Right ventricle myocardium superior (tissue), 1 donor: ENCODE measurements at places on chromosomes 7 and 10.

GRCh38 chr10:99929360-99929759 is 80.4 kb downstream of the DNMBP start:
- DNase-seq: no peak

DNA sequence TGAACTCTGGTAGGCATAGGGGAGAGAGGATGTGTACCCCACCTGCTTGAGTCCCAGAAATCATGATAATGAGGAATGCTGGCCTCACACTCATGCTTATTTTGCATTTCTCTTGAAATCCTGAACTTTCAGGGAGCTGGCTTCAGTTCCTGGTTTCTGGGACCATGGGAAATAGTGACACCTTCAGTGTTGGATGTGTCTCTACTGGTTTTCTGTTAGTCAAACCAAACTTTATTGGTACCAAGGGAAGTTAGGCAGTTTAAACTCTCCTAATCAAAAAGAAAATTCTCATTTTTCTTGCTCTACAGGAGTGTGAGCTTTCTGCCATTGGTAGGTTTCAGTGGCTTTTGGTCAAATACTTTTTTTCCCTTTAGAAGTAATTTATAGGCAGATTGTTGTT is 11.8 kb upstream of the PCGF5 start:
- no peak for DNase-seq

DNA sequence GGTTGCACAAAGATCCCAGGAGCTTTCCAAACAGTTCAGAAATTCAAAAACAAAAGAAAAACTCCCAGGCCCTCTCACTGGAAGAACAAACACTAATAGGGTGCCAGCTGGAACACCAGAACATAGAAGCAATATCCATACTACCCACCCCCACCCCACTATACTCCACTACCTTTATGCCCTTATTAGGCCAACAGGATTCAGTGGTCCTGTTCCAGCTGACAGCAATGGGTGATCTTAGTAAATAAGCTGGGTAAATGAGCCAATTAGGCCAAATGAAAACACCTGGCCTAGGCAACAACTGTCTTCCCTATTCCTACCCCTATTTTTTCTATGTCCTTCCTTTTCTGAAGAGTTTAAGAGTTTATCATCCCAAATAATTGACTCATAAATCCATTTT is 11.7 kb downstream of the NOC3L start:
- DNase-seq: no peak

- DNase-seq: no peak
These were observed 48.4 kb downstream of the TFAM start for GRCh38 chr10:58433571-58433970.

DNA sequence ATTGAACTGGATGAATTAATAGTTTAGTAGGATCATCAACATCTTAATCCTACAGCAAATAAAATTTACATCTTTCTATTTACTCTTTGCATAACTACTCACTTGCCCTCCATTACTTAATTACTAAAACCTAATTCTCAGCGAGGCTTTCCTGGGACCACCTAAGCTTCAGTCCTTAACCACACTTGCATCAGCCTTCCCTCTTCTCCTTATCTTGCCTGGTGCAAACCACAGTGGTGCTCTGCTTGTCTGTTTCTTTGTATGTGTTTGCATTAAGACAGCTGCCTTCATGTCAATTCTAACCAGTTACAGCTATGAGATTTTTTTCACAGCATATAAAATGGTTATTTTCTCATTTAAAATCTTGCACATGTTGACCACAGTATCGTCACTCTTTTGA is 72.6 kb upstream of the ZNF92 start:
- DNase-seq: no peak

- no peak for DNase-seq
These were observed 12.6 kb downstream of the PDAP1 start for GRCh38 chr7:99395616-99396327.

DNA sequence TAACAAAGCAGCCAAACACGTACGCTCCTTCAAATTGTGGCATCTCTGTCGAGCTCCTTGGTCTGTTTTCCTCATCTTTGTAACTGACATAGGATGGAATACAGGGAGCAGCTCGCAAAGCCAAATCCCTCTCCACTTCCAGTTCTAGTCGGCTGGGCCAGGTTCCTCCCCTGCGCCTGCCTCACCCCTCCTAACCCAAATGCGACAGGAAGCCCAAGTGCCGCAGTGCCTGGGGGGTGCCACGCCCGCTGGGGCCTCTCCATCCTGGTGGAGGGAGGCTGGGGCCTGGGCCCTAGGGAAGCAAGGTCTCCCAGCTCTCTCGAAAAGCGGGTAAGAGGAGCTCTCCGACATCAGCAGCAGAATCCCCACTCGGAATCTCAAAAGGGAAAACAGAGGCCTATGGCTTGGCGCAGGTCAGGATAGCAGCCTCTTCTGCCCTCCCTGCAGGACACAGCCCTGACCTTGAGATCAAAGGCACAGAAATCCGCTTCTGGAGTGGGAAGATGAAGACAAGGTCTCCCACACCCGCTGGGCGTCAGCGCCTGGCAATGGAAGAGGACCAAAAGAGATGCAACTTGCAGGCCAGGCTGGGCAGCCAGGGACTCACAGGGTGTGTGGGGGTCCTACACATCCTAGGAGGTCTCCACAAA is 165.8 kb downstream of the NRF1 start:
- no peak for DNase-seq

GRCh38 chr7:45882465-45882810 is 5.8 kb upstream of the IGFBP1 start:
- no peak for DNase-seq

GRCh38 chr10:83166344-83166743 is 973.0 kb upstream of the GHITM start:
- DNase-seq: no peak

GRCh38 chr10:24589265-24589664 is 134.4 kb downstream of the ARHGAP21 start:
- DNase-seq: no peak

DNA sequence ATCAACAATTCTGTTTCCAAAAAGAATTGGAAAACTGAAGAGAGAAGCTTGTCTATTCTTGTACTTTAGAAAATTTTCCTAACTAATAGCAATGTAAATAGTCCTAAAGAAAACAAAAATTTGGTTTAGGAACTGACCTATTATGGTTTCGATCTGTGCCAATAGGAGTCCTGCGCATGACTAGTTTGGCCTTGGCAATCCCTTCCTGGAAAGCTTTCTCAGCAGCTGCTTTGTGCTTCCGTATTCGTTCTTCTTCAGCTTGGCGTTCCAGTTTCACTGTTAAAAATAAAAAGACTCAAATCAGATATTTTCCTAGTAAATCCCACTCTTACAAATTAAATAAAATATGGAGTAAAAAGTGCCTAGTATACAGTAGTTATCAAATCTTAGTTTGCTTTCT is 36.6 kb downstream of the FZD9 start:
- no peak for DNase-seq

- peak; percentile 50 for DNase-seq
These were observed 502.2 kb downstream of the PLXNA4 start for GRCh38 chr7:132073920-132074589.

DNA sequence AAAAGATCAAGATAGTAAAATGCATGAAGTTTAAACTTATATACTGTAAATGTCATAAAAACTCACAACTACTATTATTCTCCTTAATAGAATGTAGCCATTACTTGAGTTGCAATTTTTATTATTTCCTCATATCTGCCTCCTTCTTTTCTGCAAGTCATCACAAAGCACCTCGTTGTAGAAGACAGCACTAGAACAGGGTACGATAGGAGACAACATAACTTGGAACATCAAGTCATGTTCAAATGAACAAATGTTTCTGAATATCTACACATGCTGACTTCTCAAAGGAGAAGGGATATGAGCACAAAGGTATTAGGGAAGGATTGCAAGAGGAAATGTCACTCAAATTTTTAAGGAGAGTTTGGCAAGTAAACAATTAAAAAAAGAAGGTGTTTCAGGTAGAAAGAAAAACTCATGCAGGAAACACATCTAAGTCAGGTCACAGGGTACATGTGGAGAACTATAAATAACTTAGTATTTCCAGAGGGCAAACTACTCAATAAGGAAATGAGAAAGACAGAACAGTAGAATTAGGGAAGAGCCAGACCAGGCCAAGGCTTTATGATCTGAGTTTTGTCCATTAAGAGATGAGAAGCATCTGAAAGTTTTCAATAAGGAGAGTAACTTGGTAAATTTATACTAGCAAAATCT is 186.7 kb downstream of the CRPPA start:
- DNase-seq: no peak
